MCF 10A (cell line): ENCODE measurements at places on chromosomes 4 and X.

- DNase-seq: no peak
Observed at GRCh38 chr4:138202686-138203085, 39.5 kb downstream of the SLC7A11 start.

GRCh38 chrX:133929836-133930464 is 55.4 kb downstream of the GPC3 start:
- no peak for DNase-seq

DNA sequence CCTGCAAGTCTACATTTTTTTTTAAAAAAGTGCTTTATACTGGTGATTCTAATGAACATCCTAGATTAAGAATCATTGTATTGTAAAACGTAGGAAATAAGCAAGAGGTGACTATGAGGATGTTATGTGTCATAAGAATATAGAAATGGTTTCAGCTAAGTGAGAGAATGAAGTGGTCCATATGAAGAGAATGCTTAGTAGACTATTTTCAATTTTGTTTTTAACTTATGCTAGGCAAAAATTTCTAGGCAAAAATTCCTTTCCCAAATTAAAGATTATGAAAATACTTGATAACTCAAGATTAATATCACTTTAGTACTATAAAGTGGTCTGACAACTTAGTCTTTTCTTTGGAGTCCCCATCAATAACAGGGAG is 825 bp downstream of the DYNLT3 start:
- DNase-seq: no peak

- no peak for DNase-seq
Observed at GRCh38 chr4:37225778-37226177, 18.8 kb upstream of the NWD2 start.

GRCh38 chr4:104752337-104752736 is 257.6 kb upstream of the CXXC4 start:
- no peak for DNase-seq

- peak; percentile 50 for DNase-seq
Observed at GRCh38 chr4:52001616-52002015, 18.5 kb downstream of the LRRC66 start.
